ENCODE measurements at places on chromosomes 11 and 22.

GRCh38 chr11:76620489-76620888 lies 50.1 kb downstream of the LRRC32 start:
- no peak for DNase-seq

DNA sequence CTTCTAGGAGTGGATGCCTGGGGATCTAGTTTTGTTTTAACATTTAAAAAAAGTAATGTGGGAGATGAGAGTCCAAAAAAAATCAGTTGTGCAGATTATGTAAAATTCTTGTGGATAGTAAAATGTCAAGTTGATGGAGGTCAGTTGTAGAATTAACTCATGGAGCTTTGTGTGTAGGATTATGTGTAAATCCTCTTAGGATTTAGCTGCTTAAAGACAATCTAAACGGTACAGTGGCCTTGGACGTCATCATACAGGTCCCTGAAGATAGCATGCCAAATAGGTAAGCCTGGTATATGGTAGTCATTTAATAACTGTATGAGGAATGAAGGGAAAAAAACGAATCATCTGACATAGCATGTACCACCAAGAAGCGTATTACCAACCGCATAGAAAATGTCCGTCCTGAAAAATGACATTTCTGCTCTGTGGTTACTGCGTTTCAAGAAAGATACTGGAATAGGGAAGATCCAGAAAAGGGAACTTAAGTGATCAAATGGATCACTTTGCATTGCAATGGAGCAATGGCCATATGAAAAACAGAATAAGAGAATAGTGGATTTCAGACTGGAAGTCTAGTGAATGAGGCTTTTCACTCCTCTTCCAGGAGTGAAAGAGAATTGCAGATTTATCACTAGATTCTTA lies 61.3 kb downstream of the BCL2L13 start:
- DNase-seq, result no peak

DNA sequence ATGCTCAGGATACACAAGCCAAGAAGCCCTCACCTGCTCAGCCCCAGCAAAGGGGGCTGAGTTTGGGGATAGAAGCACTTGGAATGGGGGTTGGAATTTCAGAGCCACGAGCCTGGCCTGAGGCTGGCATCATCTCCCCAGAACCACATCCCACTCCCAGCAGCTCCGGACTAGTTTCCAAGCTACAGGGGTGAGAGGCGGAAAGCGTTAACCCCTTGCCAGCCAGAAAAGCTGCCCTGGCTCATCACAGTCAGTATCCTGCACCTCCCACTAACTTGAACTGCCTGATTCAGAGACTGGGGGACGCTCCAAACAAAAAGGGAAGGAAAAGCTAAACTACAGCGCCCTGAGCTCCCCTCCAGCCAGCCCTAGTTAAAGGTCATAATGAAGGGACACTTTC lies 19.0 kb upstream of the CHST1 start:
- DNase-seq, result no peak

GRCh38 chr11:57802411-57802810 lies 40.8 kb downstream of the CTNND1 start:
- no peak for DNase-seq

DNA sequence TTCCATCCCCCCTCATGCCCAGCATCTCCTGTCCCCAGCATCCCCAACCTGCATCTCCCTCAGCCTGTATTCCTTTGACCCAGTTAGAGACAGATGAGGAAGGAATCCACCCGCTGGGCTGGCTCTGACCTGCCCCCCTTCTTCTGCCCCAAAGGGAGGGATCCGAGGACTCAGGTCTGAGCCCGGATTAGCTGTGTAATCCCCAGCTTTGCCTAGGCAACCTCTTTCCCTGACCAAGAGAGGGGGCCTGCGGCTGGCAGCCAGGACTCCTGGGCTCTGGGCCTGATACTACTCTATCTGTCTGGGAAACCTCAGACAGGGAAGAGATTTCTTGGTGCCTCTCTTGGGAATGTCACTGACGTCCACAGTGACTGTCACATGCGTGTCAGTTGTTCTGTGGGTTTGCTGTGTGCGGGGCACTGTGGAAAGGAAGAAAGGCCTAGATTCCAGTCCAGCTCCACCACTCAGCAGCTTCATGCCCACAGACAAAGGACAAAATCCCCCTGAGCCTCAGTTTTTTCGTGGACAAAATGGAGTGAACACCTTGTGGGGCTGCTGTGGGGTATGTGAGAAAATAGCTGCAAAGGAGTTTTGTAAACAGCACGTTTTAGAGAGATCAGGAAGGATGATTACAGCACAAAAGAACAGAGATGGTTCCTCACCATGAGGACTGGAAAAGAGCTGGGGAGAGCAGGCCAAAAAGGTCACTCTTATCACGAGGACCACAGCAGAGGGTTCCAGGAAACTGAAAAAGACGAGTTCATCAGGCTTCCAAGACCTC lies 1.3 kb upstream of the NDUFV1 start:
- DNase-seq, result no peak

DNA sequence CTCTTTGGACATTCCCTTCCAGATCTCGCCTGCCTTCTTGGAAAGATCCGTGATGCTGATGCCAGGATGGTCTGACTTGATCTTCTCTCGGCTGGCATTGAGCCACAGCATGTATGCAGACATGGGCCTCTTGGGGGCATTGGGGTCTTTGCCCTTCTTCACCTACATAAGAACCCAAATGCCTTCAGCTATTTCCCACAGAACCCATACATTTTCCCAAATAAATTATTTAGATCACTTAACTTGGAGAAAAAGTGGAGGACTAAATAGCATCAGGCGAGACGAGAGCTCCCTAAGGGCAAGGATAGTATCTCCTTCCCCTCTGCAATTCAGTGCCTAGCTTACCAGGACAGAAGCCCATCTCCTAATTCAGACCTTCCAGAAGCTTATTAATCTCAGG lies 3.0 kb upstream of the TNKS1BP1 start:
- no peak for DNase-seq

DNA sequence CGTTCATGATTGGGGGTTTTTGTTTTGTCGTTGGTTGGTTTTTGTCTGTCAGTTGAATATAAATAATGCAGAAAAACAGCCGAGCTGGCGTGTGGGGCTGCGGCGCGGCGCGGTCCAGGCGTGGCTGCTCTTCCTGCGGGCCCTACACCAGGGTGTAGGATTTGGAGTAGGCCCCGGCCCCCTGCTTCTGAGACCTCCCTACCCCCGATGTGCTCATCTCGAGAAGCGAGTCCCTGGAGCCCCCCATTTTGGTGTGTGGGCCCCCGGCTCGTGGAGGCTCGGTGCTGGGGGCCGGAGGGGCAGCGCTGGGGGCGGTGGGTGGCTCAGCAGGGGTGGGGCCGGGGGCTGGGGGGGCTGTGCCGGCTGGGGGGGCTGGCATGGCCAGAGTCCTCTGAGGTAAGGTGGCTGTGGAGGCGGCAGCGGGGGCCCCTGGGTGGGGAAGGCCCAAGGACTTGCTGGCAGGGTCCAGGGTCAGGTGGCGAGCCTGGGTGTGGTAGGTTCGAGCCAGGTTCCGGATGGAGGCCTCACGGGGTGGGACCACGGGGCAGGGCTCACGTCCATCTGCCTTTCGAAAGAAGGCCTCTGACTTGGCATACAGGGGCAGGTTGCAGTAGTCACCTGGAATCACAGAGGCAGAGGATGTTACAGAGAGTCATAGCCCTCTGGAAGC lies 100.7 kb downstream of the CEP164 start:
- no peak for DNase-seq

GRCh38 chr11:12087075-12088004 lies 23.1 kb upstream of the MICAL2 start:
- DNase-seq, result no peak

DNA sequence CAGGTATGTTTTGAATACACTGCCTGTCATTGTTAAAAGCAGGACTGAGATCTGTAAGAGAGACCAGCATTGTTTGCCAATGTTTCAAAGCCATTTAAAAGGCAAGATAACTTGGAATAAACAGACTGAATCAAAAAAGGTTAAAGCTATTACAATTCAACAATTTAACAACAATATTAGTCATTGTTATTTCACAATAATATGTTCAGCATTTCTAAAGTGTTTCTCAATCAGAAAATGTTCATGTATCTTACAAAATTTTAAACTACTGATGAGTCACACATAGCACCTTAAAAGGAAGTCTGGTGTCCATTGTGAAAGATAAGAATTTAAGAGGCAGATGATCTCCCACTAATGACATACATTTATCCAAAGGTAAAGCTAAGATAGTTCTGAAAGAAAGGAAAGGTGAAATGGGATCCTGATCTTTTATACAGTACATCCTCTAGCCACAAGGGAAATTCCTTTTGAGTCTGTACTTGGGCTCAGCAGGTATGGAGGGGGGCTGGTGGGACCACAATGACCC lies 79.7 kb downstream of the MAML2 start:
- no peak for DNase-seq

GRCh38 chr22:47061226-47061625 lies 298.8 kb downstream of the TBC1D22A start:
- no peak for DNase-seq

GRCh38 chr11:34114014-34114413 lies 8.6 kb downstream of the NAT10 start:
- no peak for DNase-seq

GRCh38 chr11:22037505-22037904 lies 155.4 kb upstream of the ANO5 start:
- DNase-seq, result no peak

GRCh38 chr11:29018631-29019030 lies 910.4 kb downstream of the METTL15 start:
- DNase-seq, result no peak

- no peak for DNase-seq
Observed at GRCh38 chr11:106961048-106961447, 57.2 kb downstream of the GUCY1A2 start.

DNA sequence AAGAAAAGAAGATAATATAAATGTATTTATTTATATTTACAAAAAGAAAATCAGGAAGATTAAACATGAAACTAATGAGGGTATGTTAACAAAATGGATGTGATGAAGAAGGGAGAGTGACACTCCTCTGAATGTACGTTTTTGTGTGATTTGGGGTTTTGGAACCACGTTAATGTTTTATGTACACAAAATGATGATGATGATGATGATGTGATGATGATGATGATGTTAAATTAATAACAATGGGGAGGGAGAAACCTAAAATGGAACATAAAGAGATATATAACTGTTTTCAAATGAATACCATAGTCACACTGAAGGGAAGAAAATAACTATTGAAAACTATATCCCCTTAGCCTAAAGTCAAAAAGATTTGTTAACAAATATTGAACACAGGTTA lies 143.1 kb downstream of the RCN1 start:
- DNase-seq, result no peak

- DNase-seq, result no peak
Observed at GRCh38 chr11:119699227-119699626, 29.8 kb downstream of the NECTIN1 start.

- no peak for DNase-seq
Observed at GRCh38 chr11:73257342-73258103, 14.6 kb upstream of the P2RY6 start.

- DNase-seq, result no peak
Observed at GRCh38 chr11:33775832-33776470, 1.6 kb upstream of the FBXO3 start.

GRCh38 chr11:101944923-101945322 lies 28.6 kb upstream of the ANGPTL5 start:
- no peak for DNase-seq

GRCh38 chr11:16361108-16361865 lies 4.9 kb upstream of the SOX6 start:
- DNase-seq, result no peak

DNA sequence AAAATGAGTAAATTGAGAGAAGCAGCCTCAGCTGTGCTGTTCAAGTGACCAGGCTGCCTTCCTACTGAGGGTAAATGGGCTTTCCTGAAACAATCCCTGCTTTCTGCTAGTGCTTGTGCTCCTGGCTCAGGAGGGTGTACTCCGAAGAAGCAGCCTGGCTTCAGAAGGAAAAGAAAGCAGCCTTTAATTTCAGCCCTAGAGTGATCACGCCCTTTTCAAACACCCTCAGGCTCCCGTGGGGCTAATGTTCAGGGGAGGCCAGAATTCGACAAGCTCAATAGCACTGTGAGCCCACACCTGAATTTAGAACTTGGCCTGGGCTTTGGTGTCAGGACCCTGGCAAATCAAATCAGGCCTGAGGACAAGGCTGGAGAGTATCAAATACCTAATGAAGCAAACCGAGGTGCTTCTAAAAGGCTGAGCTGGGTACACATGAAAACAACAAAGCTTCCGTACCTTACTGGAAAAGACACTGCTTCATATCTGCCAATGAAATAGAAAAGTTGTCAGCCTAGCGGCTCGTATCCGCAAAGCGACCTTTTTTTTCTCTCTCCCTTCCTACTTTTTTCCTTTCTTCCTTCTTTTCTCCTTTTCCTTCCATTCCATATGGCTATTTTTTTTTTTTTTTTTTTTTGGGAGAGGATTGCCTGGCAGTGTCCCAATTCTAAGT lies 387.8 kb downstream of the SOX6 start:
- DNase-seq, result no peak

Measured in esophagus squamous epithelium (tissue), 5 donors.